ENCODE measurements at places on chromosomes 2 and 18.
A peak's percentile ranks its signal among the peaks of the same experiment; 100 is the strongest.

GRCh38 chr2:240437861-240438809 is 2.7 kb downstream of the GPC1 start:
- DNase-seq = peak; percentile 89

- no peak for DNase-seq
Observed at GRCh38 chr2:231113489-231113888, 11.4 kb downstream of the HTR2B start.

DNA sequence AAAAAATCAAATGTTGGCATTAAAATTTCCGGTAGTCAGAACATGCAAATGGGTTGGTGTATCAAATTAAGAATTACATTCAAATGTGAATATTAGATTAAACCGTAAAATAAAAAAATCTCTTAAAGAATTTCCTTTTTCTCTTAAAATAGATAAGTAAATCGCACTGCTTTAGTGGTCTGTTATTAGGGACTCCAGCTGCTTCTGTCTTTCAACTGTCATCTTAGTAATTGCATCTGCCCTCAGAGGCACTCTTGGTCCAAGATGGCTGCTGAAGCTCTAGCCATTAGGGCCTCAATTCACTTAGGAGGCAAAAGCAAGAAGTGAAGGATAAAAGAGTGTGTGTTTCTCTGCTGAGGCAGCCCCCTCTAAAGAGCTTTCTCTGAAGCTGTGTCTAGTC is 132.4 kb downstream of the MGAT5 start:
- DNase-seq = no peak

DNA sequence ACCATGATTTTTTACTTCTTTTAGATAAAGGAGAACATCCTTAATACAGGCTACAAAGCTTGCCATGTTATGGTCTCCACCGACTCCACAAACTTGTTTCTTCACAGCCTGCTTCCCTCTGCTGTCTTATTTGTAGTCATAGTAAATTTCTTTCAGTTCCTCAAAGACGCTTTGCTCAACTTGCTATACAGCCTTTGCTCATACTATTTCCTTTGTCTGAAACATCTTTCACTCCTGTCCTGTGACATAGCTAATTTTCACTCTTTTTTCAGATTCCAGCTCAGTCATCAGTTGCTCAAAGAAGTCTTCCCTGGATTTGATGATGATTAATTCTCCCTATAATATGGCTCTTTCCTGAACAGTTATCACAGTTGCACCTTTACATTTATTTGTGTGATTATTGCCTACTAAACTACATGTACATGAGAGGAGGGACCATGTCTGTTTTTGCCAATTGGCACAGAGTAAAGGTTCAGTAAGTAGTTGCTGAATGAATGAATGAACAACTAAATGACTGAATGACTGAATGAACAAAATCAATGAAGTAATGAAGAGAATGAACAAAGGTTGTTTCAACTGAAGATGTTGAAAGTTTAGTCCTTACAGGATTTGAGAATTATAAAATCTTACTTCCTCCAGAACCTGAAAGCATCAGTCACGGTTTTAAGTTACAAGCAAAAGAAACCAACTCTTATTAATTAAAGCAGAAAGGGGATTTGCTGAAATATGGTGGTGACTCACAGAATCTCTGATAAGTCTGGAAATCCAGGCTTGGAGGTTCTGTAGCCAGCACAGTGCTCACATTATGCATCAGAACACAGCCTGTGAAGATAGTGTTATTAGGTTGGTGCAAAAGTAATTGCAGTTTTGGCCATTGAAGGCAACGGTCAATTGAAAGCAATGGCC is 186.4 kb upstream of the FAM98A start:
- DNase-seq = peak; percentile 47

DNA sequence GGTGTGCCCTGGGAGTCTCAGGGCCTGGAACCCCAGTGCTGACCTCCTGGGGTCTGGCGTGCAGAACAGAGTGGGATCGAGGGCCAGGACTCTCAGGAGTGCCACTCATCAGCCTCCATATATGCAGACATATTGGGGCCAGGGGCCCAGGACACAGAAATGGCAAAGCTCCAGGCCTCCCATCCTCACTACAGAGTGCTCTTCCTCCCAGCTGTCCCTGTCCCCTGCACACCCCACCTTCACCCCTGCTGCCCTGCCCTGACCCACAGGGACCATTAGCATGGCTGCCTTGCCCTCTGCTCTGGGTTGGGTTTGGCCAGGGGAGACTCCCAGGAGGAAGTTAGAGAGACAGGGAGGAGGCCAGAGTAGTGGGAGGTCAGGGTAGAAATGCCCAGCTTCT is 2.8 kb downstream of the TEX51 start:
- no peak for DNase-seq

DNA sequence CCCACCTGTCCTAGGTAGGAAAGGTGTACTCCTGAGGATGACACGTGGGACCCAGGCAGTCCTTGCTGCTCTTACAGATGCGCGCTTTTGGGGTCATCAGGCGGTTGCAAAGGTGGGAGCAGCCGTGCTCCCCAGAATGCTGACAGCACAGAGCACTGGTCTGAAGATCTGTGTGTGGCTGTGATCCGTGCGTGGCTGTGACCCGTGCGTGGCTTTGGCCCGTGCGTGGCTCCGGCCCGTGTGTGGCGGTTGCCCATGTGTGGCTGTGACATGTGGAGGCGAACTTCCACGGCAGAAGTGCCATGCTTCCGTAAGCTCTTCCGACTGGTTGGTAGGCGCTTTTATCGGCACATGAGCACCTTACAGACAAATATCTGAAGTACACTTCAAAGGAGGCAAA is 270.0 kb downstream of the AGAP1 start:
- no peak for DNase-seq

DNA sequence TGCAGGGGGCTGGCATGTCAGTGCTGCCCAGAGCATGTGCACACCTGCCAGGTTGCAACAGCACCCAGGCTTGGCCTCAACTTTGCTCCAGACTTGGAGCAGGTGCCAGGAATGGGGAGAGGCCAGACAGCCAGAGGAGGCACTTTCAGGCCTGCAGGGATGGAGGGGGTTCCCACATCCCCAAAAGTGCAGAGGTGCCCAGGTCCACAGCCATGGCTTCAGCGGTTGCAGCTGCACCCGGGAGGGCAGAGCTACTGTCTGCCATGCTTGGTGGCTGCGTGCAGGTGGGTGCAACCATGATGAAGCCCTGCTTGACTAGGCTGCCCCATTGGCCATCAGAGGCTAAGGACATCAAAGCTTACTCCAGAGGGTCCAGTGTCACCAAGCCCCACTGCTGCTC is 196.8 kb upstream of the VRK2 start:
- no peak for DNase-seq

DNA sequence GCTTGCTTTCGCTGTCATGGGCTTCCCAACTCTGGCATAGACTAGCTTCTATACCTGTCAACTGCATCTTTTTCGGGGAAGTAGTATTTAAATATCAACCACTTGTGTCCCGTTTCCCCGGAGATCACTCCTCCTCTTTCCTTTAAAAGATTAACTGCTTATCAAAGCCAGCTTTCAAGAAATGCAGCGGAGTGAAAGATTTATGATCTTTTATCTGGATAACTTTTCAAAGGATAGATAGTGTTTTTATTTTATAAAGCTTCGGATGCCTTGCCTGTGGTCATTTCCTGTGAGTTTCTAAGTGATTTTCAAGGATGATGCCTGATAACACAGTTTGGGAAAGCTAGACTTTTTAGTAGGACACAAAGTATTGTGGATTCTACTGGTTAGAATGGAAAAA is 2.9 kb upstream of the IGFBP5 start:
- DNase-seq = no peak

DNA sequence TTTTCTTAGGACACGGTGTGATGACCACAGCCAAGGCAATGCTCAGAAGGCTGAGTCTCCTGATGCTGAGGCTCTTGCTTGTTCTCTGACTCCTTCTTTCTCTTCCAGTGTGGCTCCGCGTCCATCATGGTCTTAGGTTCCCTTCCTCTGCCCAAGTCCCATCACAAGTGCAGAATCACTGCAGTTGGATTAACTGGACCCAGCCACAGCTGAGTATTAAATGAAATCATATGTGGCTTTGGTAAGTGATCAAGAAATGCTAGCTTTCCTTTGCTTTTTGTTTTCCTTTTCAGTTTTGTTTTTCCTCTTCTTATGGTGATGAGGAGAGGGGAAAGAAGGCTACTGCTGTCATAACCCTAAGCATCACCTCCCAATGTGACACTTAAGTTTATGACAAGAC is 375.8 kb downstream of the INSIG2 start:
- no peak for DNase-seq

DNA sequence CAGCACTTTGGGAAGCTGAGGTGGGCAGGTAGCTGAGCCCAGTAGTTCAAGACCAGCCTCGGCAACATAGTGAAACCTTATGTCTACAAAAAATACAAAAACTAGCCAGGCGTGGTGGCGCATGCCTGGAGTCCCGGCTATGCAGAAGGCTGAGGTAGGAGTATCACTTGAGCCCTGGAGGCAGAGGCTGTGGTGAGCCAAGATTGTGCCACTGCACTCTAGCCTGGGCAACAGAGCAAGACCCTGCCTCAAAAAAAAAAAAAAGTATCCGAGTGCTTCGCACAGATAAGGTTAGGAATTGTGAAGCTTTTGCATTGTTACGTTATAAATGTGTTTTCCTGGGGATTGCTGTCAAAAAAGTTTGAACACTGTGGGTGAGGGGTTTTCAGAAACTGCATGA is 4.1 kb downstream of the CTDSP1 start:
- no peak for DNase-seq

GRCh38 chr18:51196118-51196810 is 1.2 kb downstream of the MEX3C start:
- peak; percentile 35 for DNase-seq

- DNase-seq = no peak
Observed at GRCh38 chr2:199775267-199775666, 75.7 kb downstream of the FTCDNL1 start.

DNA sequence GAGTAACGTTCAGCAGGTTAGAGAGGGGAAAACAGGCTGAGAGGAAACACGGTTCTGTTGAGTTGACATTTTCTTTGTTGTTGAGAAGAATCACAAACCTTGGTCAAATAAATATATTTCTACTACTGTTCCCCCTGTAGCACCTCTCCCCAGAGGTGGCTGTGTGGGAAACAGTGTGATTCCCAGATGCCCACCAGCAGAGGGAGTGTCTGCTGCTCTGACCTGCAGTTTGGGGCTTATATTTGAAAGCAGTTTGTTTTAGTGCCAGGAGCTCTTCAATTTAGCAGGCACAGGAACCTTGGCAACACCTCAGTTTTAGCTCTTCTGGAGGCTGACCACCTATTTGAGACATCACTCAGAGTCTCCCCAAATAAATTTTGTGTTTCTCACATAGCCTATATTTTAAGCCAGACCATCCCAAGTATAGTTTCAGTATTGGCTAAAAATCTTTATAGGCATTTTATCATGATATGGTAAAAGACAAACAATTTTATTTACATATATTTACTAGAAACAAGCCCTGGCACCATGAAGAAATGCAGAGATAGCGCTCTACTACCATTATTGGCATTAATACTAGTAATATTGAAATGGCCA is 75.7 kb downstream of the PIK3C3 start:
- no peak for DNase-seq

GRCh38 chr2:234025891-234026401 is 24.6 kb upstream of the SPP2 start:
- no peak for DNase-seq

DNA sequence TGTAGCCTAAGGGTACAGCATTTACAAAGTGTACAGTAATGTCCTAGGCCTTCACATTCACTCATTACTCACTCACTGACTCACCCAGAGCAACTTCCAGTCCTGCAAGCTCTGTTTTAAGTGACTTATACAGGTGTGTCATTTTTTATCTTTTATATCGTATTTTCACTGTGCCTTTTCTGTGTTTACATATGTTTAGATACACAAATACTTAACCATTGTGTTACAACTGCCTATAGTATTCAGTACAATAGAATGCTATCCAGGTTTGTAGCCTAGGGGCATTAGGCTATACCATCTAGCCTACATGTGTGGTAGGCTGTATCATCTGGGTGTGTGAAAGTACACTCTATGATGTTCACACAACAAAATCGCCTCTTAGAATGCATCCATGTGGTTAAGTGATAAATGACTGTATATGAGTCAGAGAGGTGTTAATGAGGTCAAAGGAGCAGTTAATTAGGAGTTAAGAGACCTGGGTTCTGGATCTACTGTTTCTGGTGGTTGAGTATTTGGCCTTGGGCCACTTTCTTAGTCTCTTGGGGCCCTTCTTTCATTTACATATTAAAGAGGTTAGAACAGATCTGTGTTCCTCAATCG is 149.1 kb downstream of the GREB1L start:
- DNase-seq = no peak

DNA sequence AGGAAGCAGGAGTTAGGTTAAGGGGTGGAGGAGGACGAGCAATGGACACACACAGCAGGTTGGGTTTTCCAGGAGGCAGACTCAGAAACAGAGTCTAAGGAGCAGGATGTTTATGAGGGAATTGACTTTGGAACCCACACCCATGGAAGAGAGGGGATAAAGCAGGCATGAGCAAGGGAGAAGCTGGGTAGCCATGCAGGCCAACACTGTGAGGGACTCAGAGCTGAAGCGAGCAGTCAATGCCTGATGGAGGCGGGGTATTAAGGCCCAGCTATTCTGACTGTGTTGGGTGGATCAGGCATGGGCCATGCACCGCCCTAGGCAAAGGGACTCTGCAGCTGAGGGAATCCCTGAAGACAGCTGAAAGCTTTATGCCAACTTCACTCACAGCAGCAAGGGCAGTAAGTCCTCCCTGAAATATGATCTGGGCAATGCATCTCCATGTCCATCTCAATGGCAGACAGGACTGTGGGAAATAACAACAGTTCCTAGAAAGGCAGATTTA is 37.6 kb downstream of the TEX51 start:
- peak; percentile 8 for DNase-seq

- no peak for DNase-seq
Observed at GRCh38 chr2:32750880-32751279, 123.0 kb downstream of the TTC27 start.

GRCh38 chr2:134244587-134244986 is 9.3 kb upstream of the MGAT5 start:
- DNase-seq = no peak

DNA sequence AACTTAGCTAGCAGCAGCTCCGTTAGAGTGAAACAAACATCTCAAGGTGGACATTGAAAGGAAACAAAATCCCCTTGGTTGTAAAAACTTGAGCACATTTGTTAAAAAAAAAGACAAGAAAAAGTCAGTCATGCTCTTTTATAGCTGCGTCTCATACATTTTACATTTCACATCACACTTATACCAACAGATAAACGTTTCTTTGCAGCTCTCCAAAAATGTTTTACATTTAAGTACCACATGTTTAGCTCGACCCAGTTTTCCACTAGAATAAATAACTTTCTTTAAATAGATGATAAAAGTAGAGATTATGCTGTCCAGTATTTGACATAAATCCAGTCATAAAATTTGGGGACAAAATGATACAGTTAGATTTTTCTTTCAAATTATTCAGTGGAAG is 297.0 kb upstream of the ST6GAL2 start:
- DNase-seq = no peak

DNA sequence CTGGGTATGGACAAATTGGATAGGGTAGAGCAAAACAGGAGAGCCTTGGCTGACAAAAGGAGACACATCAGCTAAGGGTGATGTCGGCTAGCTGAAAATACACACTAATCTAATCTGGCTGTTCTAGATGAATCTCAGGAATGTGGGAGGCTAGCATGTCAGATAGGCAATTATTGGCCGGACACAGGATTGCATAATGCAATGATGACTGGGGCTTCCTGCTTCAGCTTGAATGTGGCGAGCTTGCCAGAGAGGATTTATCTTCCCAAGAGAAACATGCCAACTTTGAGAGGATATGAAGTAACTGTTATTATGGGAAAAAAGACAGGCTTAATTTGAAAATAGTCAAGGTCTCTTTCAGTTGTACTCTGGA is 102.4 kb downstream of the TRIB2 start:
- DNase-seq = no peak
